ENCODE measurements at places on chromosomes 16 and 17.

GRCh38 chr17:61794792-61795191 is 68.5 kb downstream of the BRIP1 start:
- no peak overlapping the region for H3K27ac ChIP-seq
- no peaks in the 10 kb centered on the region for H3K36me3 ChIP-seq
- no peaks in the 10 kb centered on the region for H3K4me1 ChIP-seq
- no peak for DNase-seq
- no peak overlapping the region for H3K4me3 ChIP-seq
- no peaks in the 10 kb centered on the region for H3K27me3 ChIP-seq

- no peak overlapping the region for H3K27ac ChIP-seq
- H3K4me1 ChIP-seq, result peaks cover 14% of the 10 kb centered on the region
- H3K36me3 ChIP-seq, result no peaks in the 10 kb centered on the region
- peak; percentile 61 for DNase-seq
- H3K27me3 ChIP-seq, result no peaks in the 10 kb centered on the region
Observed at GRCh38 chr16:57795431-57795878, 6.8 kb downstream of the KIFC3 start.

DNA sequence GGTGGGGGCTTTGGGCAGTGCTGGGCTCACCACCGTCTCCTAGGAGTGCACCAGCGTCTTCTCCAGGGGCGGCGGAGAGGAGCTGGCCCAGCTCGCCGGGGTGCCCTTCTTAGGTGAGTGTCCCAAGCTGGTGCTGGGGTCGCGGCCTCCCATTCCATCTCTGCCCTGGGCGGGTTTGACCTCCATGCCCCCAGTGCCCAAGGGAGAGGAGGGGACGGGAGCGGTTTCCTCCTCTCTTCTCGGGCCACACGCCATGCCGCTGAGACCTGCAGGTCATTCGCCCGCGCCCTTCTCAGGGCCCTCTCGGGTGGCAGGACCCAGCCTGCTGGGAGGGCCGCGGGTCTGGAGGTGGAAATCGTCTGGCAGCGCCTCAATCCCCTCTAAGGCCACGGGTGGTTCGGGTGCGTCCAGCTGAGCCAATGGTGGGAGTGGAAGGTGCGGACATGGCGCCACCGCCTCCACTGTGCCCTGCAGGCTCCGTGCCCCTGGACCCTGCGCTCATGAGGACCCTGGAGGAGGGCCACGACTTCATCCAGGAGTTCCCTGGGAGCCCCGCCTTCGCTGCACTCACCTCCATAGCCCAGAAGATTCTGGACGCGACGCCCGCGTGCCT is 5.3 kb downstream of the IGFALS start:
- no peak overlapping the region for H3K4me3 ChIP-seq
- H3K4me1 ChIP-seq, result peaks cover 18% of the 10 kb centered on the region
- no peak for DNase-seq

- H3K27ac ChIP-seq, result no peak overlapping the region
- no peaks in the 10 kb centered on the region for H3K36me3 ChIP-seq
- no peak overlapping the region for H3K4me3 ChIP-seq
Observed at GRCh38 chr16:9647981-9648701, 534.1 kb downstream of the GRIN2A start.

GRCh38 chr16:58500430-58501241 is 693 bp downstream of the NDRG4 start:
- H3K27me3 ChIP-seq, result no peaks in the 10 kb centered on the region
- peaks cover 23% of the 10 kb centered on the region for H3K4me1 ChIP-seq
- no peak for DNase-seq

GRCh38 chr17:37429453-37429852 is 22.8 kb downstream of the TADA2A start:
- H3K4me3 ChIP-seq, result no peak overlapping the region
- no peaks in the 10 kb centered on the region for H3K4me1 ChIP-seq
- H3K27me3 ChIP-seq, result no peaks in the 10 kb centered on the region
- H3K27ac ChIP-seq, result no peak overlapping the region

GRCh38 chr16:84562174-84562815 is 55.6 kb downstream of the COTL1 start:
- peaks cover 24% of the 10 kb centered on the region for H3K36me3 ChIP-seq
- H3K4me3 ChIP-seq, result no peak overlapping the region
- H3K27ac ChIP-seq, result no peak overlapping the region
- no peaks in the 10 kb centered on the region for H3K4me1 ChIP-seq
- no peaks in the 10 kb centered on the region for H3K27me3 ChIP-seq

DNA sequence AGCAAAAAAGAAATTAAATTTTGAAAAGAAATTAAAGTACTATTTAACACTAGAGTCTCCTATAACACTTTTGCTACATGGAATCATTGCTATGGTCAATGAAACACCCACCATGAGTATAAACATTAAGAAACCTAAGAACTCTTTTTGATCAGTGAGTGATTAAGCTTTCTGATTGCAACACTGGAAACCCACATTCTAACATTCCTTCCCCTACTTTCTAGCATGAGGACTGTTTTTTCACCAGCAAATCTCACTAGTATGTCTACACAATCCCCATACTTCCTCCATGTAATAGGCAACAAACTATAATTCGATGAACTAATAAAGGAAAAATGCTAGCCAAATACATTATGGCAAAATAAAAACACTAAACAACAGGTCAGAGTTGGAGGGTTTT is 54.7 kb downstream of the SKAP1 start:
- no peaks in the 10 kb centered on the region for H3K27me3 ChIP-seq
- peaks cover 7% of the 10 kb centered on the region for H3K36me3 ChIP-seq
- DNase-seq, result no peak
- H3K4me3 ChIP-seq, result no peak overlapping the region
- peaks cover 31% of the 10 kb centered on the region for H3K4me1 ChIP-seq

DNA sequence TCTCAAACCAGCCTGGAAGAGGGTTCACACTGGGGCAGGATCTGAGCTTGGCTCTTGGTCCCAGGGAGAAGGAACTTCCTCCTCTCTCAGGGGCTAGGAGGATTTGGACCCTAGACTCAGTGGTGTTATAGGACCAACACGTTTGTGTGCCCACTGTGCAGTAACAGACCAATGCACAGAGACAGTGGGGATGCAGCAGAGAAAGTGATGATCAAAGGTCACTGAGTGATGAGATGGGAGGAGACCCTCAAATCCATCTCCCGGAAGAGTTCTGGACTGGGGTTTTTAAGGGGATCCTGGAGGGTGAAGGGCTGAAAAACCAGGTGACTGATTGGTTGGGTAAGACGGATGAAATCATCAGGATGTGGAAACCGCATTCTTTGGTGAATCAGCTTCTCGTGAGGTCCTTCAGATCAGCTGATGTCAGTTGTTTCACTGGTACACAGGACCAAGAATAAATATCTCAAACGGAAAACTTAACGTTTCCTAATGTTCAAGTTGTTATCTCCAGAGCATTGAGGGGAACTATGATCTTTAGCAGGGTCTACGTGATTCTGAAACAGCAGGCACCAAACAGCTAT is 3.3 kb upstream of the VAC14 start:
- no peak for DNase-seq
- H3K36me3 ChIP-seq, result no peaks in the 10 kb centered on the region
- no peak overlapping the region for H3K27ac ChIP-seq
- H3K27me3 ChIP-seq, result peaks cover 1% of the 10 kb centered on the region
- no peak overlapping the region for H3K4me3 ChIP-seq

DNA sequence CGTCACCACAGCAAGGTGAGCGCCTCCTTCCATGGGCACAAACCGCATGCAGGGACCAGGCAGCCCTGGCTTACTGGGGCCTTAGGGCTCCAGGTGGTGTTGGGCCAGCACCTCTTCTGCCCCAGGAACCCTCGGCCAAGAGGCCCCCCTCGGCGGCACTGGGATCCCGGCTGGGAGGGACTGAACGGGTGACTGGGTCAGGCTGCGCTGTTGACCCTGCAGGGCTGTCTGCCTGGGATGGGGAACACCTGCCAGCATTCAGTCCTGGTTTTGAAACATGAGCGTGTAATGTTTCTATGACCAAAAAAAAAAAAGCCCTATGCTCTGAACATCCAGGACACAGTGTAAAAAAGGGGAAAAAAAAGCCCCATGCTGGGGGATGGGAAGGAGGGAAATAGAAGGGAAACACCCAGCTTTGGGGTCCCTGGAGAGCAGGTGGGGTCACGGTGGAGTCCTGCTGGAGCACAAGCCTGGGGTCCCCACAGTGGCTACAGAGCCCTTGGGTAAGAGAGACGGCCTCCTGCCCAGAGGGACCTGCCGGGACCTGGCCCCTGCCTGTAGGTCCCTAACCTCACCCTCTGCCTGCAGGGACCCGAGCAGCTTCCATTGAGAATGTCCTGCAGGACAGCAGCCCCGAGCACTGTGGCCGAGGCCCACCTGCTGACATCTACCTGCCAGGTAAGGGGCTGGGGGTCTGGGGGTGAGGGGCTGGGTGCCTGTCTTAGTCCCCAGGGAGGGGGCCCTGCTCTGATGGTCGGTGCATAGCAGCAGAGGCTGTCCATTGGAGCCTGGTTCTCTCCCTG is 9.9 kb upstream of the NUDT16L1 start:
- no peak for DNase-seq
- no peak overlapping the region for H3K4me3 ChIP-seq

- no peak overlapping the region for H3K27ac ChIP-seq
- peaks cover 14% of the 10 kb centered on the region for H3K36me3 ChIP-seq
- H3K4me1 ChIP-seq, result no peaks in the 10 kb centered on the region
- H3K4me3 ChIP-seq, result no peak overlapping the region
- DNase-seq, result no peak
Observed at GRCh38 chr17:596763-597644, 117.6 kb downstream of the VPS53 start.

GRCh38 chr17:82887255-82888164 is 47.7 kb upstream of the ZNF750 start:
- H3K27ac ChIP-seq, result no peak overlapping the region
- H3K4me1 ChIP-seq, result peaks cover 42% of the 10 kb centered on the region
- no peak overlapping the region for H3K4me3 ChIP-seq
- no peaks in the 10 kb centered on the region for H3K27me3 ChIP-seq
- H3K36me3 ChIP-seq, result no peaks in the 10 kb centered on the region
- no peak for DNase-seq

GRCh38 chr17:31446195-31446967 is 54.9 kb downstream of the RAB11FIP4 start:
- no peak overlapping the region for H3K4me3 ChIP-seq
- H3K36me3 ChIP-seq, result no peaks in the 10 kb centered on the region
- H3K27me3 ChIP-seq, result no peaks in the 10 kb centered on the region
- DNase-seq, result no peak
